ENCODE measurements at places on chromosomes 13 and 19.

DNA sequence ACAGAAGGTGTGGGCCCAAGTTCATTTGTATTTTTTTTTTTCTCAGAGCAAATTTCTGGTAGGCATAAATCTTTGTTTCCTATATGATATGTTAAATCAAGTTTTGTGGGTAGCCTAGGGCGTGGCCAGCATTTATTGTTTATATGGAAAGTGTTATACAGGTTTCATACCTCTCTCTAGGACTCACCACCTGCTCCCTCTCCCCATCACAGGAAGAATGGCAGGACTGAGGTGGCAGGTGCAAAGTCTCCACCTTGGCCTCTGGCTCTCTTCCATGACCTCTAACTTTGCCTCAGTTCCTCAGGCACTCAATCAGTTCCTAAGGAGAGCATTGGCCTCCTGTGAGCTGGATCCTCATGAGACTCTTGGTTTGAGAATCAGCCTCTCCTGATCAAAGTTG is 172.3 kb upstream of the TSC22D1 start:
- DNase-seq, result no peak

- peak; percentile 49 for DNase-seq
Observed at GRCh38 chr13:19782049-19782726, 557 bp downstream of the PSPC1 start.

GRCh38 chr13:41312176-41312500 is 1.1 kb downstream of the NAA16 start:
- DNase-seq, result no peak

DNA sequence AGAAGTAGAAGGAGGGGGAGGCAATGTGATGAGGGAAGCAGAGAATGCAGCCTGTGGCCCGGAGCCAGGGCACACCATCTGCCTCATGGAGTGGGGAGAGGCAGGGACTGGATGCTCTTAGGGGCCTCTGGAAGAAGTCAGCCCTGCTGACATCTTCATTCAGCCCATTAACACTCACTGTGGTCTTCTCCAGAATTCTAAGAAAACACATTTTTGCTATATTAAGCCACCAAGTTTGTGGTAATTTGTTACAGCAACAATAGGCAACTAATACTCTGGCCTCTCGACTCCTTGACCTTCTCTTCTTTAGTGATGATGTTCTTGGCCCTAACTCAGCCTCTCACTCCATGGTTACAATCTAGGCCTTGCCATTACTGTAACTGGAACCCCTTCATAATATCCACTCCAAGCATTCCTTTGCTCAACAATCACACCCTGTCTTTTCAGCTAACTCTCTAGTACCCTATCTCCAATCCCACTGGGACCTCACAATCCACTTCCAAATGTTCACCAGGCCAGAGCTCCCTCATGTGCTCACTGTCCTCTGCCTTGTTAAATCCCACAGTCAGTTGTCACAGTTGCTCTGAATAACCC is 98.5 kb downstream of the MIPEP start:
- no peak for DNase-seq

DNA sequence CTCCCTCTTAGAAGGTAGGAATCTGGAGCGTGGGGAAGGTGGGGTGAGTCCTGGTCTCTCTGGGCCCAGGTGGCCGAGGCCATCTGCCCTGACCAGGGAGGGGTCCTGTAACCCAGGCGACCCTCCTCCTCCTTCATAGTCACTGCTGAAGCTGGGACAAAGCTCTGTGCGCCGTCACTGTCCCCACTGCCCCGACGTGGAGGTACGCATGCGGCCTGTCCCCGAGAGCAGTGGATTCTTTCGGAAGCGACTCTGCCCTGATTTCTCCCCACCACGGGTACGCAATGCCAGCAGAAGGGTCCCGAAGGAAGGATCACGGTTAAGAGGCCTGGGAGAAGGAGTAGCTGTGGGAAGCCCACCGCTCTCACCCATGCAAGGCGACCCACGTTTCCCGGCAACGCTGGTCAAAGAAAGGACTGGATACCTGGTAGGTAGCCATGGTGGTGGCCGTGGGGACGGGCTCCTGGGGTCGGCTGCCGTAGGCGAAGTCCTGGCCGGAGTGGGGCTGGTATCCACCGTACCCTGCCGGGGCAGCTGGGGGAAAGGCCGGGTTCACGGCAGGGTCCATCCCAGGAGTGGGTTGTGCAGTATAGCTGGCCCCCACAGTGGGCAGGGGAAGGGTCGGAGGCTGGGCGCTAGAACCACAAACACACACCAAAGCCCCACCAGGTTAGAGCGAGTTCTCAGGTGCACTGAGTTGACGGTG is 34.3 kb downstream of the ZFR2 start:
- DNase-seq, result no peak

- DNase-seq, result no peak
Observed at GRCh38 chr13:99686157-99686572, 184.9 kb downstream of the TM9SF2 start.

- no peak for DNase-seq
Observed at GRCh38 chr13:30664689-30665275, 47.1 kb downstream of the USPL1 start.

DNA sequence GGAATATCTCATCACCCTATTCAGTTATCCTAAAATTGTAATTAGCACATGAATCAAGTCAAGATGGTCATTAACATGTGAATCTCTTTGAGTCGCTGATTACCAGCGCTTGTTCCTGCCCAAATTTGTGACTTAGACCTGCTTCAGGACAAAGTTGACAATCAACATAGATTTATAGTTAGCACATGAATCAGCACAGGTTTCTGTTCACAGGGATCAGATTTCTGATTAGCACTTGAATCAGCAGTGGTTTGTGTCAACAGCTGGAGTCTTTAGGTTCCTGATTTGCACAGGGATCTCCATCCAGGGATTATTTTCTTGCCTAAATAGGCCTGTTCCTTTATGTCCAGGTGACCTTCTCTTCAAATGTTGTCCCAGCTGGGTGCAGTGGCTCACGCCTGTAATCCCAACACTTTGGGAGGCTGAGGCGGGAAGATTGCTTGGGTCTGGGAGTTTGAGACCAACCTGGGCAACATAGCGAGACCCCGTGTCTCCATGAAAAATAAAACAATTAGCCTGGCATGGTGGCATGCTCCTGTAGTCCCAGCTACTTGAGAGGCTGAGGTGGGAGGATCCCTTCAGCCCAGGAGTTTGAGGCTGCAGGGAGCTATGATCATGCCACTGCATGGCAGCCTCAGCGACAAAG is 3.8 kb upstream of the LRFN3 start:
- DNase-seq, result no peak

GRCh38 chr19:4582980-4583842 is 23.7 kb upstream of the SEMA6B start:
- no peak for DNase-seq

DNA sequence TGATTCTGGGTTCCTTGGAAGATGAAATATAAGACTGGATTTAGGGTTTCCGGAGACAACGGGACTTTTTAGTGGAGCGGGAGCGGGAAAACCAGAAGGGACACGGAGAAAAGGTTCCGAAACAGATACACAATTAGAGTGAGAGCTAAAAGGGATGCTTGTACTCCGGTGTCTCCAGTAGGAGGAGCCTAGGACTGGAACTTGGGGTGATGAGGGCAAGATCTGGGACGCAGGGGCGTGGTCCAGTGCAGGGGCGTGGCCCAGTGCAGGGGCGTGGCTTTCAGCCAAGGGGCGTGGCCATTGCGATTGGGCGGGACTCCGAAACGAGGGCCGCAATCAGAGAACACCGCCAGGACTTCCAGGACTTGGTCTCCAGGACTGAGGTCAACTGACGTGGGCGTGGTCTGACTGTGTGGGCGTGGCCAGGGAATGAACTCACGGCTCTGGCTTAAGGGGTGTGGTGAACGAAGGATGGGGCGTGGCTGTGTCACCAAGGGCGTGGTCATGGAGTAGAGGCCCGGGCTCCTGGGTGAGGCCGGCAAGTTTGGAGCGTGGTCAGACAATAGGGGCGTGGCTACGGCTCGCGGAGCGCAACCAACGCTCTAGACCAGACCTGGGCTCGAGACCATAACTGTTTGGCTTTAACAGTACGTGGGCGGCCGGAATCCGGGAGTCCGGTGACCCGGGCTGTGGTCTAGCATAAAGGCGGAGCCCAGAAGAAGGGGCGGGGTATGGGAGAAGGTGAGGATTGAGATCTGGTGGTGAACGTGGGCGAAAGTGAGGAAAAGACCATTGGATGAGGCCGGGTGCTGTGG is at the start of gene DKKL1:
DKKL1 (plus strand) TSS at position 610 of the 815 bp plus-strand sequence; CDS start at position 732, 122 bp downstream.
- DNase-seq, result peak; percentile 46

DNA sequence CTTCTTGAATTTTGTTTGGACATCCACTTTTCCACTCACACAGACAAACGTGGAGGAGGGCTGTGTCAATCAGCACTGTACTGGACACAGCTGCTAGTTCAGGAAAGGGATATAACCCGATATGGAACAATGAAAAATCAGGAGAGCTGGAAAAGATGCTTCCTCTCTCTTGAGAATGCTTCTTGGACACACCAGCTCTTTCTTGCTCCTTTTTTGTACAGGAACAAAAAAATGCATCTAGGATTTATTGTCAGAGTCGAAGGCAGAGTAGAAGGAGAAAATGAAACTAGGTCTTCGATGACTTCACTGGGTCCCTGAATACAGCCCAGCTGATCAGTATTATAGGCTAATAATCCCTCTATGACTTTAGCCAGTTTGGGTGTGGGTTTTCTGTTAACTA is 62.2 kb downstream of the PEG3 start:
- no peak for DNase-seq

- no peak for DNase-seq
Observed at GRCh38 chr13:51255556-51255955, 33.4 kb downstream of the FAM124A start.

GRCh38 chr13:20990910-20991525 is 70.4 kb downstream of the LATS2 start:
- no peak for DNase-seq

DNA sequence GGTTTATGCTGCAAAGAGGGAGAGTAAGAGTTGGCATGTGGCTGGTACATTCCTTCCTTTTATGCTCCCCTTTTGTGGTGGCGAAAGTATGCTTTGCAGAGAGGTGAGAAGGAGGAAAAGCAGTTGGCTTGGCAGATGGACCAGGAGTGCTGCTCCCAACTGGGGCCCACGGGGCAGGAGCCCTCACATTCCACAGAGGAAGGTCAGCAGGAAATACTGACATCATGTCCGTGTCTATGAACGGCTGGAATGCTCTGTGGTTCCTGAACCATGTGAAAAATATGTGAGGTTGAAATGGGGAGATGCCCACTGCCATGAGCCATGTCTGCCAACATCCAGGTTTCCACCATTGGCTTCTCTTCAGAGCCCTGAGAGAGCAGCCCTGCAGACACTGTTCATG is 33.3 kb upstream of the GAS6 start:
- no peak for DNase-seq

- no peak for DNase-seq
Observed at GRCh38 chr13:30196025-30196424, 111.3 kb downstream of the KATNAL1 start.

GRCh38 chr13:47085346-47085745 is 188.5 kb upstream of the HTR2A start:
- no peak for DNase-seq

DNA sequence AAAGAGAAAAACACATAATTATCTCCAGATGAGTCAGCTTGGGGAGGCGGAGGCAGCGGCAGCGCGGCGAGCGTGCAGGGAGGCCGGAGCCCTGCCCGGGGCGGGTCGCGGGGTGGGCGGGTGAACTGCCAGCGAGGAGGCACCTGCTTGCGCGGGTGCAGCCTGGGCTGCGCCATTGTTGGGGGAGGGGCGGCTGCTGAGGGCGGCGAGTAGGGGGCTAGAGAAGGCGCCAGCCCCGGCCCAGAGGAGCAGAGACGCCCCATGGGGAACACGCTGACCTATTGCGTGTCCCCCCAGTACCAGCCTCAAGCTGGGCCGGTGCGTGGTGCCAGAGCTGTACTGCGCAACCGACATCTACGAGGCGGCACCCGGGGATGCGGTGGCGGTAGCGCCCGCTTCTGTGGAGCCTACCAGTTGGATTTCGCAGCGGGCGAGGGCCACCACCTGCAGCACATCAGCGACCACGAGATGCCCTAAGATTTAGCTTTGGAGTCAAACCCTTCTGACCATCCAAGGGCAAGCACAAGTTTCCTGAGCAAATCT is 16.7 kb downstream of the ZNF100 start:
- no peak for DNase-seq

GRCh38 chr13:40933508-40934204 is 85.5 kb downstream of the ELF1 start:
- DNase-seq, result no peak

- no peak for DNase-seq
Observed at GRCh38 chr19:39080431-39080830, 3.7 kb upstream of the ACP7 start.

- DNase-seq, result peak; percentile 26
Observed at GRCh38 chr19:2552859-2553258, 76.9 kb downstream of the GADD45B start.

DNA sequence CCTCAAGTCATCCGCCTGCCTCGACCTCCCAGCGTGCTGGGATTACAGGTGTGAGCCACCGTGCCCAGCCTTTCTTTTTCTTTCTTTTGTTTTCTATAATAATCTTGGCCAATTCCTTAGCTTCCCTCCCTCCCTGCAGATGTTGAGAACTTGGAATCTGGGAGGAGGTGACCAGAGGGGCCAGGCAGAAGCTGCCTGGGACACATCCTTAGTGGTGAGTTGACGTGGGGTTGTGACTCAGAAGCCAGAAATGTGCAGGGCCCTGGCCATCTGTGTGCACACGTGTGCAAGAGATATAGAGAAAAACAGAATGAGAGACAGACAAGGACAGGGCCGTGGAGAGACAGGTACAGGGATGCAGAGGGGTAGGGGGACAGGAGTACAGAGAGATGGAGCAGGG is 154.3 kb downstream of the SIPA1L3 start:
- no peak for DNase-seq

DNA sequence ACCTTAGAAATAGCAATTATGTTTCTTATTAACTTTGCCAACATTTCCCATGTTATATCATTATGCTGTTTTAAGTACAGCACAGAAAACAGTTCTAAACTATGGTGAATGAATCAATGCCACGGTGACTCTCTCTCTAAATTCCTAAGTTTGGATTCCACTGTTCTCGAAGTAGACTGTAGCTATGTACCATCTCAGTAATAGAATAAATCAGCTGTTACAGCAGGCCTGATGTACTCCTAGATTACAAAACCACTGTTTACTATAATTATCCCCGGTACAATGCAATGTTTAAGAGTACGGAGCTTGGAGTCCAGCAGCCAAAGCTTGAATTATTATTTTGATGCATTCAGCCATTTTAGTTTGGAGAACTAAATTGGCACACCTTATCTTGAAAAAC is 476.3 kb upstream of the SLITRK1 start:
- no peak for DNase-seq

DNA sequence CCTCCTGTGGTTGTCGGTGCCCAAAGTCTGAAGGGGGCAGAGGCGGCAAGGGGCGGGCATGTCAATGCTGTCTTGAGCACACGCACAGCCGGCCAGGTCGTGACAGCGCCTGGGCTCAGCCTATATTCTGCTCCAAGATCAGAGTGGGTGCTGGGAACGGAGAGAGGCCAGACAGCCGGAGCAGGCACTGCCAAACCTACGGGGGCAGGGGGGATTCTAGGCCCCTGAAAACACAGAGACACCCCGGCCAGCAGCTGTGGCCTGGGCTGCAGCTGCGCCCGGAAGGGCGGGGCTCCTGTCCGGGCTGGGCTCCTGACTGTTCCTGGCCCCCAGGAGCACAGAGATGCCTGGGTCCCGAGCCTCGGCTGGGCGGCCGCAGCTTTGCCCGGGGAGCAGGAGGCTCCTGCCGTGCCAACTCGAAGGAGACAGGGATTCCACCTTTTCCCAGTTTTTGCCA is 2662.9 kb upstream of the PCDH20 start:
- DNase-seq, result no peak

All from stimulated activated CD4-positive, alpha-beta T cell treated with anti-CD3 and anti-CD28 coated beads, Interleukin-12 subunit alpha, Interleukin-12 subunit beta, amount 100 ng/mL, for 4 hours (primary cell).